ENCODE measurements at places on chromosomes 7 and 10.

DNA sequence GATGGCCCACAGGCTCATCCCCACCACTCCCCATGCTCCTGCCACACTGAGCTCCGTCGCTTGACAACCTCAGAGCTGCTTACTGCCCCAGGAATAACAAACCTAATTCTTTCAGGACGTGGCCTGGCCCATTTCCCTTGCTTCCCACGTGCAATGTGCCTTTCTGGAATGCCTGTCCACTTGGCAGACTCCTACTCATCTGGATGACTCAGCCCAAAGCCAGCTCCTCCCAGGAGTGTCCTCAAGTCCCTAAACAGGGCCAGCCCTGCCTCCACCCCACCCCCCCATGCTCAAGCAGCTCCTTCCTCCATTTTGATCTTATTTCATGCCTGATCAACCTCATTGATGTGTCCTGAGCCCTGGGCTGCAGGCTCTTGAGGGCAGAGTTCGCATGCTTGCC lies 164.9 kb upstream of the RNF32 start:
- no peak for DNase-seq

- no peak for DNase-seq
These were observed 193.5 kb upstream of the NOBOX start for GRCh38 chr7:144596953-144597352.

- DNase-seq, result no peak
These were observed 560.0 kb upstream of the GALNT17 start for GRCh38 chr7:70571961-70572360.

DNA sequence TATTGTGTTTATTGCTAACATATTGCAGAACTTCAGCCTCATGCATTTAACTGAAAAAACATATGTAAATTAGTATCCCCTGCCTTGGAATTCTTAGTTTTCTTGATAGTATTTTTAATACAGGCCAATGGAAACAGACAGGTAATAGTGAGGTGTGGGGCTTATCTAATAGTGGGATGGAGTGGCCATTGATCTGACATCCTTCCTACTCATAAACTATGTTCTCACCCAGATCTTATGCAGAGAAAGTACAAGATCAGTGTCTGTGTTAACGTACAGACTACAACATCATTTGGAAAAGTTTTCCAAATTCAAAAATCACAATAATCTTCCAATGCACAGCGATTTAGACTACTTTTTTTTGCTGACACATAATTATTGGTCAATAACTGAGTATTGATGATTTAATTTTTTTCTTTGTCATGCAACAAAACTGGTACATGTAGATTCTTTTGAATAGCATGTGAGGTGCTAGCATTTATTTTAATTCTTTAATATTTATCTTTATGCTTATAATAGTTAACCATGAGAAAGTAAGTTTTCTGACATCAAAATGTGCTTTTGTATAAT lies 9.7 kb downstream of the CD36 start:
- no peak for DNase-seq

GRCh38 chr10:13808556-13809391 lies 222.0 kb downstream of the PRPF18 start:
- no peak for DNase-seq

DNA sequence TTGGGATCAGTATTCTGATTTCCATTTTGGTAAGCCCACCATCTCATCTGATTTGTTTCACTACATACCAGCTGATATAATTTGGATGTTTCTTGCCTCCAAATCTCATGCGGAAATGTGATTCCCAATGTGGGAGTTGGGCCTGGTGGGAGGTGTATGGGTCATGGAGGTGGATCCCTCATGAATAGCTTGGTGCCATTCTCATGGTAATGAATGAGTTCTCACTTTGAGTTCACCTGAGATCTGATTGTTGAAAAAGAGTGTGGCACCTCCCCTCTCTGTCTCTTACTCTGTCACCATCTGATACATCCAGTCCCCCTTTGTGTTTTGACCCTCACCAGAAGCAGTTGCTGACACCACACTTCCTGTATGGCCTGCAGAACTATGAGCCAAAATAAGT lies 347.3 kb downstream of the ARL4A start:
- DNase-seq, result no peak

GRCh38 chr7:11155883-11156282 lies 182.2 kb downstream of the PHF14 start:
- no peak for DNase-seq

- no peak for DNase-seq
These were observed 187.7 kb downstream of the ELFN1 start for GRCh38 chr7:1857487-1858421.

DNA sequence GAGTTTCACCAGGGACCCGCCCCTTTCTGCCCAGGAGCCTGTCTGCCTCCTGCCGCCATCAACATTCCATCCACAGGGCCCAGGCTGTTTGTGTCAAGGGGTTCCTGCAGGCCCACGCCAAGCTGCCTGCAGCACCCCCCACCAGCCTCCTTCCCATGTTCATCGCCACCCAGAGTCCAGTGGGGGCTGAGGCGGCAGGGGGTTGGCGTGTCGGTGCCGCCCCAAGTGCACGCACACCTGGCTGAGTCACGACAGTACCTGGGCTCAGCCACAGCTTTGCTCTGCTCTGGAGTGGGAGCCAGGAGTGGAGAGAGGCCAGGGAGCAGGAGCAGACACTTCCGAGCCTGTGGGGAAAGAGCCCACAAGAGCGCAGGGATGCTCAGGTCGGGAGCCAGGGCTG lies 42.8 kb upstream of the TECTB start:
- DNase-seq, result no peak

DNA sequence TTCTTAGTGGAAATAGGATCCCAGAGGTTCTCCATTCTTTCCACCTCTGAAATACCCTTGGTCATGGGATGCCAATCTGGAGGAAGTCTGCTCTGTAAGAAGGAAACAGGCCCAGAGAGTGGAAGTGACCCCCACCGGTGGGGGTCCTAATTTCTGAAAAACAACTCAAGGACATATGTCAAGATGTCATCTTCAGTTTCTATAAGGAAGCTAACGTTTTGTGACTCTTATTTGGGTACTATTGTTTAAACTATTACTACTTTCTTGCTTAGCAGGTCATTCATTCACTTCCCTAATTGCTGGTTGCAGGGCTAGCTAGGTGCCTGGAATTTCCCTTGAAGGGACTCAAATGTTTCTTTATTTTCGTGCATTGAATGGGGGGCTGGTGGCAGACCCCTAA lies 1.9 kb upstream of the ZNF775 start:
- DNase-seq, result no peak

- no peak for DNase-seq
These were observed 7.5 kb downstream of the CALML3 start for GRCh38 chr10:5532307-5532605.

DNA sequence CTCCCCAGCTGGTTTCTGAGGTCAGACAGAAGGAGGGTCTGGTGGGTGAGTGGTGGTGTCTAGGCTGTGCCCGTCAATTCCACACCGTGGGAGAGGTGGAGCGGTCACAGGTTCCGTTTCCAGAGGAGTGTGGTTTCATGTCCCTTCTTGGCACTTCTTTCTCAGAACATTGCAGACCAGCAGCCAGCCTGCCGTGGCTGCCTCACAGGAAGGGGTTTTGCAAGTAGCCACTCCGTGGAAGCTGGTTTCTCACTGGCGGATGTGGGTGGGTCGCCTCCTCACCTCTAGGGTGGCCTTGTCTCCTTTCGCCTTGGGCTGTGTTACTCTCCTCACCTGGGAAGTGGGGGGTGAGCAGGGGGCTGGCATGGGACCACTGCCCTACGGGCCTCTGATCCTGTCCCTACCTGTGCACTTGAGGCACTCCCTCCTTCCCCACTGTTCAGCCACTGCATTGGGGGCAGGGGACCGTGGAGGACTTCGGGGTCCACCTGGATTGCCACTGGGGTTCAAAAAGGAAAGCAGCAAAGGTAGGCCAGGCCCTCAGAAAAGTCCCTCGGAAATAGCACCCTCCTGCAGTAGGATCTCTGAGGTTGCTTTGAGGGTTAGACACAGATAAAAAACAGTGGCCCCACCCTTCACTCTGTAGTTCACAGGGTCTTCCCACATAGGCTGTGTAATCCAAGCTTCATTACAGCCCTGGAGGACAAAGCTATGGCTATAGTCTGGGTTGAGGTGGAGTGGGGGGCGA lies 33.9 kb downstream of the TSPAN14 start:
- DNase-seq, result peak; percentile 75

- DNase-seq, result no peak
These were observed 39.8 kb downstream of the FOXL3 start for GRCh38 chr7:329691-330281.

GRCh38 chr7:93574646-93575554 lies at the start of gene CALCR:
Gene CALCR, minus strand, starts transcription at chr7:93574724. Its CDS starts 87,743 bp downstream, at chr7:93486981.
- DNase-seq, result no peak

Data from CD4-positive, alpha-beta T cell treated with Interleukin-17A for 1 hour (primary cell).